ENCODE measurements at places on chromosomes 6 and 20. TPM values are rescaled to one million over a fixed set of nuclear protein-coding genes. Genes with fewer than 3 reads are reported as not detected.

- H3K36me3 ChIP-seq, result no peaks in the 10 kb centered on the region
- no peaks in the 10 kb centered on the region for H3K27me3 ChIP-seq
- no peak overlapping the region for H3K4me3 ChIP-seq
- H3K27ac ChIP-seq, result no peak overlapping the region
Measured at GRCh38 chr20:5734602-5735001, 15.6 kb upstream of the SHLD1 start.

- no peaks in the 10 kb centered on the region for H3K4me1 ChIP-seq
- no peak overlapping the region for H3K4me3 ChIP-seq
- H3K36me3 ChIP-seq, result no peaks in the 10 kb centered on the region
- H3K27me3 ChIP-seq, result no peaks in the 10 kb centered on the region
- no peak overlapping the region for H3K27ac ChIP-seq
- no peak for DNase-seq
Measured at GRCh38 chr6:61980622-61981021, 305.4 kb downstream of the KHDRBS2 start.

The KHDC1L gene
- total RNA-seq, result not detected

GRCh38 chr6:25769983-25770382 is 15.4 kb downstream of the SLC17A4 start:
- no peaks in the 10 kb centered on the region for H3K4me1 ChIP-seq
- H3K36me3 ChIP-seq, result no peaks in the 10 kb centered on the region
- no peak for DNase-seq
- H3K27me3 ChIP-seq, result no peaks in the 10 kb centered on the region
- no peak overlapping the region for H3K4me3 ChIP-seq
- no peak overlapping the region for H3K27ac ChIP-seq

The NOX3 gene
- total RNA-seq, result not detected

DNA sequence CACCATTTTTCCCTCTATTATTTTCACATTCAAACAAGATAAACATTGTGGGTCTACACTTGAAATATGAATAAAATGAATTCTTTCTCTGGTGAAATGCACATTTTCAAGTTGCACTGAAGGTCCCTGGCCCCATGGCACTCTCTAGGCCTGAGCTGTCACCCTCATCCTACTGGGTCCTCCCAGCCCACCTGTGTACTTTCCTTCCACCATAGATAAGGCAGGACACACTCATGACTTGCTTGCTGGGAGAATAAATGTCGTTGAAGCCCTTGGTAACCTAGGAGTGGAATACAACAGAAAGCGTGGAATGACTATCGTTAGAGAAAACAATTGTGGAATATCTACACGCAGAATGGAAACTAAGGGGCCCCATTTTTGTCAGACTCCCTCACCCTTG is 101.0 kb upstream of the QKI start:
- H3K27ac ChIP-seq, result no peak overlapping the region
- no peak for DNase-seq
- no peaks in the 10 kb centered on the region for H3K27me3 ChIP-seq
- no peaks in the 10 kb centered on the region for H3K4me1 ChIP-seq
- H3K36me3 ChIP-seq, result no peaks in the 10 kb centered on the region

The STX11 gene
- 4.3 TPM for total RNA-seq

The C6orf15 gene
- not detected for total RNA-seq

DNA sequence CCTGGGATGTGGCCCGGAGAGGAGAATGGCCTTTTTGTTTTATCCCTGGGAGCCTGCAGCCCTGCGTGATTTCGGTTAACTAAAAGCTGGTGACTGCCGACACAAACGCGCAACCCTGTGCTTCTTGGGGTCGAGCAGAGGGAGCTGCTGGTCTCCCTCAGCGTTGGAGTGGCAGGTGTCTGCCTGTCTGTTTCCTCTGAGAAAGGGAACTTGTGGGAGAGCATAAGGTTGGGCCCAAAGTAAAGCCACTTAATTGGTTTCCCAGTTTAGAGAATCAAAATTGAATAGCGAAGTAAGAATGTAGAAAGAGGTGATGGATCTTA is 500 bp downstream of the LTV1 start:
- peak overlapping the region; percentile 86 for H3K4me3 ChIP-seq
- H3K27me3 ChIP-seq, result no peaks in the 10 kb centered on the region
- peaks cover 19% of the 10 kb centered on the region for H3K4me1 ChIP-seq
- H3K36me3 ChIP-seq, result peaks cover 29% of the 10 kb centered on the region
- no peak for DNase-seq

DNA sequence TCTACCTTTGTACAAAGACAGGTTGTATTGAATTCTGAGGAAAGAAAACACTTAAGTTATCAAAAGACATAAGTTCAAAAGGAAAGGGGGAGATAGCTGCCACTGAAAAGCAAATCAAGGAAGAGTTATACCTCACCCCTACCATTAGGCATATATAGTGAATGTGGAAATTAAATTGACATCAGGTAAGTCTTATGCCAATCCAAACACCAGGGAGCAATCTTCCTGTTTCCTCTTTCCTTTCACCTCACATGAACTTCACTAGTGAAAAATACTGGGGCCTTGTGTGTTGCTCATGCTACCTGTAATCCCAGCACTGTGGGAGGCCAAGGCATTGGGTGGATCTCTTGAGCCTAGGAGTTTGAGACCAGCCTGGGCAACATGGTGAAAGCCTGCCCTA is 10.9 kb upstream of the C6orf58 start:
- H3K36me3 ChIP-seq, result no peaks in the 10 kb centered on the region
- H3K27ac ChIP-seq, result no peak overlapping the region
- no peak overlapping the region for H3K4me3 ChIP-seq

GRCh38 chr6:32635526-32636123 is 1.6 kb upstream of the HLA-DQA1 start:
- no peak for DNase-seq
- no peaks in the 10 kb centered on the region for H3K27me3 ChIP-seq

GRCh38 chr6:118485601-118486550 is 62.2 kb upstream of the PLN start:
- no peaks in the 10 kb centered on the region for H3K4me1 ChIP-seq
- no peaks in the 10 kb centered on the region for H3K36me3 ChIP-seq
- H3K27me3 ChIP-seq, result no peaks in the 10 kb centered on the region

The PBOV1 gene
- not detected for total RNA-seq

DNA sequence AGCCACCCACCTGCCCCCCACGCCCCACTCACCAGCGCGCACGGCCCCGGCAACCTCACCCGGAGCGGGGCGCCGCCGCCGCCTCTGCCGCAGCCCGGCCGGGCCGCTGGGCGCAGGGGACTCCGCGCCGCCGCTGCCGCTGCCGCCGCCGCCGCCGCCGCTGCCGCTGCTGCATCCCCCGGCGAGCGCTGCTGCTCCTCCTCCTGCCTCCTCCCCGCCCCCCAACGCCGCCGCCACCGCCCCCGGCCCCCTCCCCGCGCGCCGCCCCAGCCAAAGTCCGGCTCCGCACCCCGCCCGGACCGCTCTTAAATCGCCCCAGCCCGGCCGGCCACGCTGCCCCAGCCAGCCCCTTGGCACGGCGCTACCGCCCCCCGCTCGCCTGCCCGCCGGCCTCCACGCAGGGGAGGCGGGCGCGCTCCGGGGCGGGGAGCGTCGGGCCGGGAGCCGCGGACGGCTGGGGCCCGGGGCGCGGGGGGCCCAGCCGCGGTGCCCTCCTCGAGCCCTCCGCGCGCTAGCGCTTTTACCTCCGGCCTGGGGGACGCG is at the start of gene SULF2:
Gene SULF2 (minus strand): TSS at position 171 of the 543 bp plus-strand sequence. CDS start 28,118 bp downstream, outside the sequence.
- H3K36me3 ChIP-seq, result no peaks in the 10 kb centered on the region
- peaks cover 37% of the 10 kb centered on the region for H3K4me1 ChIP-seq
- DNase-seq, result no peak
- H3K4me3 ChIP-seq, result peak within 1 kb of the TSS; percentile 78
- peak within 1 kb of the TSS; percentile 85 for H3K27ac ChIP-seq

DNA sequence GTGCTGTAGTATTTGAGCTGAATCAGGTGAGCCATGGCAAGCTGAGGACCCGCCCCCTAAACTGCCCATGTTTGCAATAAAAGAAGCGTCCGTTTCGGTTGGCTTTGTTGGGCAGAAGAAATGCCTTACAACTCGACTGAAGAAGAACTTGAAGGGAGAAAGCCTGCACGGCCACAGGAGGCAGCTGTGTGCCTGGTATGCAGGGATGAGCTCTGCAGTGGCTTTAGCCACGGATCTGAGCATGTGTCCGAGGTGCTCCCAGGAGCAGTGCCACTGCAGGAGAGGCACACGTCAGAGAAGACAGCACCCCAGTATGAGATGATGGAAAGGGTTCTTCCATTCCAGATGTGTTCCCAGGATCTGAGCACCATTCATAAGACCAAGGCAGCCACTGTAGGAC is 23.5 kb downstream of the KIZ start:
- no peak overlapping the region for H3K27ac ChIP-seq
- no peak for DNase-seq
- no peak overlapping the region for H3K4me3 ChIP-seq
- peaks cover 17% of the 10 kb centered on the region for H3K4me1 ChIP-seq
- H3K36me3 ChIP-seq, result no peaks in the 10 kb centered on the region

GRCh38 chr6:14692208-14692607 is 553.7 kb upstream of the JARID2 start:
- H3K4me3 ChIP-seq, result no peak overlapping the region
- H3K36me3 ChIP-seq, result no peaks in the 10 kb centered on the region
- H3K27me3 ChIP-seq, result no peaks in the 10 kb centered on the region
- H3K27ac ChIP-seq, result no peak overlapping the region

The ZNF334 gene
- total RNA-seq, result 6.6 TPM

GRCh38 chr6:132569170-132569569 is 952 bp upstream of the TAAR6 start:
- no peak overlapping the region for H3K4me3 ChIP-seq
- H3K4me1 ChIP-seq, result no peaks in the 10 kb centered on the region
- no peak overlapping the region for H3K27ac ChIP-seq
- DNase-seq, result no peak
- H3K36me3 ChIP-seq, result no peaks in the 10 kb centered on the region

Data from sigmoid colon (tissue), 7 donors.